Stimulated activated CD8-positive, alpha-beta memory T cell treated with anti-CD3 and anti-CD28 coated beads, Interleukin-15, amount 100 ng/mL, for 1 hour (primary cell): ENCODE measurements at places on chromosomes 4 and X.

DNA sequence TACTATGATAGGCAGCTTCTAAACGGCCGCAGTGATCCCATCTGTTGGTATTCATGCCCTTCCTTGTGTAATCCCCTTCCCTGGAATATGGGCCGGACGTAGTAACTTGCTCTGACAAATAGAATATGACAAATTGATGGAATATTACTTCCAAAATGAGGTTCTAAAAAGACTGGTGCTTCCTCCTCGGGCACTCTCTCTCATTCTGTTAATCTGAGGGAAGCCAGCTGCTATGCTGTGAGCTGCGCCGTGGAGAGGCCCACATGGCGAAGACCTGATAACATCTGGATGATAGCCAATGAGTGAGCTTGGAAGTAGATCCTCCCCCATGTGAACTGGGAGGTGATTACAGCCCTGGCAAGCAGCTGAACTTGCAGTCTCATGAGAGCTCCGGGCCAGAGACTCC, 27.2 kb upstream of the SLC25A4 start:
- DNase-seq = no peak

- no peak for DNase-seq
These were observed 2.1 kb downstream of the OGT start for GRCh38 chrX:71534773-71535544.

- DNase-seq = no peak
These were observed 177.1 kb upstream of the MID1 start for GRCh38 chrX:10797466-10797865.

DNA sequence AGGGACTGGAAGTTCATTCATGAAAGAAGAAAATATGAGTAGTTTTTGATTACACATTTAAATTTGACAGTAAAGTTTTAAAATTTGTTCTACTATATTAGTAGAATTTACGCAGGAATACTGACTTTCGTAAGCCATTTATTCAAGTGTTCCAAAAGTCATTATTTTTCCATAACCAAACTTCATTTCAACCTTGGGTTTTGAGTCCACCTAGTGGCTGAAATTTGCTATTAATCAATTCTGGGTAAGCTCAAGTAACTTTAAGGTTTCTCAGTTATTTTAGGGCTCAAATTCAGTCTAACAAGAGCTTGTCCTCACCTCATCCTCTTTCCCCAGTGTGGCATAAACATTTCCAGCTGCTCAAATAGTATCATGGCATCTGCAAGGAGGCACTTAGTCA, 175.4 kb downstream of the SH3BGRL start:
- DNase-seq = no peak

DNA sequence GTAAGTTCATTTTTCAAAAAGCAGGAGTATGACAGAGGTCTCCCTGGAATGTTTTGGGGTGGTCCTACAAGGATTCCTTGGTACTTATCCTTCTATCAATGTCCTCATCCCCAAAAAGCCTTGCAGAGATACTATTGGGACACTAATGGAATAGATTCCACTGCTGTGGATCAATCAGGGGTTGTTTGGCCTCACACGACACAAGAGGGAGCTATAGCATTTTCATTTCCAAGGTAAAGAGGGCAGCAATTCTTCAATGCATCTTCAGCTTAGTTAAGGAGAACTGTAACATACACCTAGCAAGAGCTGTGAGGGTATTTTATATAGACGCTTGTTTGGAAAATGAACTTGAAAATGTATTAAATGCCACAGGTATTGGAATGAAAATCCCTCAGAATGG, 50.9 kb downstream of the USP26 start:
- DNase-seq = no peak

GRCh38 chrX:85309717-85310116, 65.9 kb downstream of the ZNF711 start:
- DNase-seq = no peak

DNA sequence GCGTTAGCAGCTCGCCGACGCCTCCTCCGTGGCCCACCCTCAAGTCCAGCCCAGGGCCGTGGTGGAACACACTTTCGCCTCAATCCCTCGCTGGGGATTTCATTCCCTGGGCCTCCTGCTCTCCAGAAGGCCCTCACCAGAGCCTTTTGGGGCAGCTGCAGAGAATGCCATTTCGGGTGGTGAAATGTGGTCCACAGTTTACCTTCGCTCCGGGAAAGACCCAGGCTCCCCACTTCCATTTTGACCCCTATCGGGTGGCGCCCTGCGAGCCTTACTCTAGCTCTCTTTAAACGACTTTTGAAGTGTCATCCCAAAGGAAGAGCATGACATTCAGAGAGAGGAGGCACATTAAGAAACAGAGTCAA, 496 bp downstream of the SH2D1A start:
- DNase-seq = no peak

GRCh38 chr4:91567594-91567993, 736.2 kb upstream of the GRID2 start:
- DNase-seq = no peak

GRCh38 chrX:143634663-143635455, 1.0 kb downstream of the SLITRK4 start:
- DNase-seq = no peak

DNA sequence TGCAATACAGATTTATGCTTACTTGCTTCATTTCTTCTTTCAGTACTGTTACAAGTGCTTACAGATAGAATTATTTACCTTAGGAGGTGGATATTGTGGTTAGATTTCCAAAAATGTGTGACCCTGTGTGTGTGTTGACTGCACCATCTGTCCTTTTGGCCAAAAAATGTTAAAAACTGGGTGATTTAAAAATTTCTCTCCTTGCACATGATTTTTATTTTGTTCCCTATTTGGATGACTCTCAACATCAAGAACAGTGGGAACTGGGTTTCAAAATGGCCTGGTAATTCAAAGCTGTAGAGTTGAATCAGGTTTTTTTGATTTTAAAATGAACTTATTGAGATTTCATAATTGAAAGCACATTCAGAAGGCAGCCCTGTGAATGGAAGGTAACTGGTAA, 1132.9 kb downstream of the RAPGEF2 start:
- no peak for DNase-seq

- no peak for DNase-seq
These were observed 132.0 kb downstream of the ANK2 start for GRCh38 chr4:113181289-113182007.

DNA sequence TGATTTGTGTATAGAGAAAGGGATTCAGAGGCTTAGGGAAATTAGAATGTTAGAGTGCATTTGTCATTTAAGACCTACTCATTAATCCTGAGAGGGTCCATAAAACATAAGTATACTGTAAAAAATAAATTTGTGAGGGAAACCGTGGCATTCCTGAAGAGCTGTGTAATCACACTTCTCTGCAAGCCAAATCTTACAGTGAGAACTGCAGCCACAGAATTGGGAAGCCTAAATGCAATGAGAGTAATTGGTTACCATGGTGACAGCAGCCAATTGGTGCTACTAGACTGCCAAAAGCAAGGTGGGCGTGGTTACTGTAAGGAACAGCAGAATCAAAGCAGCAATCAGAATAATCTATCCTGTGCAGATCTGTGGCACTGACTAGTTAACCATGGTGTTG, 345.2 kb upstream of the GRID2 start:
- no peak for DNase-seq

DNA sequence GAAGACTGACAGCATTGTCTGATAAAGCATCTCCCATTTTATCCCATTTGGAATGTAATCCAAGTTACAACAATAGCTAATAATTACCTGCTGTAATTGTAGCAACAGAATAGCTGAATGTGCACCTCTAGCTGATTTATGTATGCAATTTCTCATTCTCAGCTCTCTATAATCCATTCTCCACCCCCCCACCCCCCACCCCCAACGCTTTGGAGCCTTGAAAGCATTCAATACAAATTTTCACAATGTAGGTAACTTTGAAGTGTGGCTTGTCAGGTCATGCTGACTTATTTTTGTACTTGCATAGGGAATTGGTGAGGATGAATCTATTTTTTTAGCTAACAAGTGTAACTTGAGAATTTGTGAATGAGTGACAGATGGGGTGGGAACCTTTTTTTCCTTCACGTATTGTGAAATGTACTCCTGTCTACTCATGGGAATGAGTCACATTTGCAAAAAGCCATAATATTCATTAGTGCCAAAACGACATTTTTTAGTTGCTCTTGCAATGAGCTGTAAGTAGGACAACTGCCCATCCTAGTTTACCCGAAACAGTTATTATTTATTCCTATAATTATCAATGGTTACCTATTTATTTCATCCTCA, 159.3 kb downstream of the PALLD start:
- DNase-seq = no peak

DNA sequence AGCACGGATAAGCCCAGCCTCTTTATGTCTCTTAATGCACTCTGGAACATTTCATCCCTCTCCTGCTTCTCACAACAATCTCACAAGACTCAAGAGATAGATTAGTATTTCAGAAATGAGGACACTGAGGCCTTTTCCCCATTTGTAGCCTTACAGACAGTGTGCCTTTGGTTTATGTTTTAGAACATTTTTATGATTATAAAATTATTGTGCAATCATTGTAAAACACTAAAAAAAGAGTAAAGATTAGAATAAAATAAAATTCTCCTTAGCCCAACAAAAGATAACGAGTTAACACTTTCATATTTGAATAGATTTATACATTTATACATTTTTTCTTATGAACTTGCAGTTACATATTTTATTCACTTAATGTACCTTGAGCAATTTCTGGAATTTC, 748.7 kb downstream of the TRIML1 start:
- no peak for DNase-seq

- no peak for DNase-seq
These were observed 481.7 kb upstream of the NR3C2 start for GRCh38 chr4:148923881-148924280.

- DNase-seq = no peak
These were observed 42.7 kb downstream of the CNOT6L start for GRCh38 chr4:77776182-77777134.

GRCh38 chrX:11375614-11376119, 82.5 kb downstream of the AMELX start:
- no peak for DNase-seq

GRCh38 chr4:109735566-109736365, 5.9 kb upstream of the PLA2G12A start:
- DNase-seq = no peak

DNA sequence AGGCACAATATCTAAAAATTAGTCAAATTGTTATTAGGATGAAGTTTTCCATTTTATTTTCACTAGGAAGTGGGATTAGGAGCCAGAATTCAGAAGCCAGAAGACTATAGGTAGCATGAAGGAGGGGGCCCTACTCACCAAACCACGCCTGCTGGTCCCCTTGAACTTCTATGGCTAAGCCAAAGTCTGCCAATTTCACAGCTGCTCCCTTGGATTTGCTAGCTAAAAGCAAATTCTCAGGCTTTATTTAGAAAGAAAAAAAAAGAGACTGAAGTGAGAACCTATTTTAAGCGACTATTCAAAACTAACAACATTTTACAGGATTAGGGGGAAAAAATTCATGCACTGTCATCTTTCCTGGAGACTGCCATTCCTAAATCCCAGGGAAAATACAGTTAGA, 224.3 kb downstream of the CAMK2D start:
- DNase-seq = no peak

DNA sequence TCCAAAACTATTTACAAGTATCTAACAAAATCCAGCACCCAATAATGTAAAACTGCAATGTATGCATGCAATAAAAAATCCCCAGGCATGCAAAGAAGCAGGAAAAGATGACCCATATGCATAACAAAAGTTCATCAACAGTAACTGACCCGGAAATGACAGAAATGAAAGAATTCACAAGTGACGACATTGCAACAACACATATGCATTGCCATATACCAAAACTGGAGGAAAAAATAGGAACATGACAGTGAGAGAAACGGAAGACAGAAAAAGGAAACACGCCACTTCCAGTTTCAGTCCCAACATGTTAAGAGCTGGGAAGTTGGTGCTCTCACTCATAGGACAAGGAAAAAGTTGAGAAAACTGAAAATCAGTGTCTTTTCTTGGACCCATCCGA, 154.6 kb downstream of the EVC2 start:
- no peak for DNase-seq

DNA sequence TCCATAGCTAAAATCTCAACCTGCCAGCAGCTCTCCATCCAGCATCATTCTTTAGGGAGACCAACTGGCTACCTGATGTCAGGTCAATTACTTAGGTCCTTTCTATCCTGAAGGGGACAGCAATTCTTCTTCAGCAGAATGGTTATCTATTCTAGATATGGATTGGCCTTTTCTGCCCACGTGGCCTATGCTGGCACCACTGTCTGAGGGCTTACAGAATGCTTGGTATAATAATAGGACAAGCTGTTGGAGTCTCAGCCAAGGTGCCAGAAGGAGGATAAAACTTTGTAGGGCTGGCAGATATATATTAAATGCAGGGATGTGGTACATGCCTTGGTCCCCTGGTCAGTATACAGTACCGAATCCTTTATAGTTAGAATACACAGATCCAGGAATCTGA, 89.8 kb upstream of the C1GALT1C1 start:
- DNase-seq = no peak

- DNase-seq = no peak
These were observed 395.1 kb downstream of the RAPGEF2 start for GRCh38 chr4:159497936-159498335.

- DNase-seq = no peak
These were observed 24.2 kb downstream of the MAGED1 start for GRCh38 chrX:51917604-51918003.

DNA sequence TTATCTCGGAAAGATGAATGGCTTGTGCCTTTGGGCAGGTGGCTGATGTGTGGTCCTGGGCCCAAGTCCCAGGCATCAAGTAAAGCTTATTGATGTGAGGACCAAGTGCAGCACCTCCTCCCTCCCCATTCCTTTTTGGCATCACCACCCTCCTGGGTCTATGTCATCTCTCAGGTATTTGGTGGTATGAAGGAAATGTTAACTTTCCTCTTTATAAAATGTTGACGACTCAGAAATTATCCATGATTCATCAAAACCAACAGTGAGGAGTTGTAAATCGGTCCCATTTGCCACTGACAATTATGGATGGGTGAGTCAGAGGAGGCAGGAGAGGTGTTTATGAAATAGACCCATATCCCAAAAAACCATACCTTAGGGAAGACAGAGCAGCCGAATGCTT, 229.4 kb upstream of the GATB start:
- no peak for DNase-seq

GRCh38 chr4:169902658-169903345, 123.4 kb downstream of the MFAP3L start:
- DNase-seq = no peak

DNA sequence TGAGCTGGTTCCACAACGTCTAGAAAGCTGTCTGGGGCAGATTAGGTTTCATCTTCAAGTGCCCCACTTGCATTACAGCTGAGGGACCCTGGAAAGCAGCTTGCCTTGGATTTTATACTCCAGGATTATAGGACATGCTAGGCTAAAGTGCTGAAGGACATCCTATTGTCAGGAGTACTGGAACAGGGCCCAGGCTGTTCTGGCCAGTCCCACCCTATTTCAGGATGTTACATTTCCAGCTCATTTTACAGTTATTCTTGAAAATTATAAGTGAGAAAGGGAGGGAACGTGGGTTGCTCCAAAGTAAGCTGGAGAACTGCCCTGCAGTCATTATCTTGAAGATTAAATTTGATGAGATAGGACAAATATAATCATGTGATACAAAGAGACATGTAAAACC, 71.0 kb upstream of the UGT8 start:
- no peak for DNase-seq
